Left cardiac atrium (tissue), 4 donors: ENCODE measurements at places on chromosomes 16 and 17. TPM values are rescaled to one million over a fixed set of nuclear protein-coding genes. Genes with fewer than 3 reads are reported as not detected.

The SCIMP gene
- total RNA-seq, result 3.1 TPM

The USP43 gene
- 0.24 TPM for total RNA-seq

The SLC16A13 gene
- 1.2 TPM for total RNA-seq

The ANTKMT gene
- total RNA-seq, result 36.8 TPM

The RNF43 gene
- 4.0 TPM for total RNA-seq
